ENCODE measurements at places on chromosomes 3 and 15. TPM values are rescaled to one million over a fixed set of nuclear protein-coding genes. Genes with fewer than 3 reads are reported as not detected.

Gene CMTM8
- 1.7 TPM for total RNA-seq

Gene CCR1
- total RNA-seq, result not detected

Gene LEO1
- 20.5 TPM for total RNA-seq

Gene SUSD5
- under 0.01 TPM for total RNA-seq

Gene GOLGA8Q
- total RNA-seq, result 0.64 TPM

Gene B3GALNT1
- 6.7 TPM for total RNA-seq

Gene ACTRT3
- total RNA-seq, result 1.9 TPM

Gene LTK
- total RNA-seq, result not detected

Gene PLSCR2
- total RNA-seq, result 0.21 TPM

Gene CLDN16
- 1.3 TPM for total RNA-seq

Gene AHSG
- not detected for total RNA-seq

Gene SPINK8
- total RNA-seq, result not detected

Gene CDHR4
- not detected for total RNA-seq

Gene GRAMD1C
- total RNA-seq, result 1.3 TPM

Gene SLCO2A1
- total RNA-seq, result not detected

Gene CCK
- 0.96 TPM for total RNA-seq

Gene ACY1
- total RNA-seq, result 84.0 TPM

Gene PARP15
- total RNA-seq, result not detected

Gene GABRA5
- total RNA-seq, result not detected

Gene IMPG2
- total RNA-seq, result under 0.01 TPM

Gene AMT
- 1.7 TPM for total RNA-seq

Gene GPR171
- not detected for total RNA-seq

Gene SLC12A1
- not detected for total RNA-seq

Gene MYH15
- total RNA-seq, result under 0.01 TPM

Gene CLRN1
- not detected for total RNA-seq

Gene NEIL1
- 13.7 TPM for total RNA-seq

Gene PLXND1
- 5.5 TPM for total RNA-seq

Gene LMLN
- total RNA-seq, result 5.3 TPM

Gene LRRC49
- total RNA-seq, result 12.5 TPM

Gene WNT5A
- total RNA-seq, result 3.6 TPM

Gene CCR3
- total RNA-seq, result not detected

Gene ADAMTSL3
- 1.9 TPM for total RNA-seq

Gene NMNAT3
- total RNA-seq, result 11.3 TPM

Gene DZIP1L
- 0.96 TPM for total RNA-seq

Gene ECE2
- under 0.01 TPM for total RNA-seq

Gene CCDC39
- total RNA-seq, result not detected

Gene OR5H15
- not detected for total RNA-seq

Gene CPNE4
- total RNA-seq, result 0.24 TPM

Gene FMN1
- total RNA-seq, result 0.48 TPM

Gene PLS1
- total RNA-seq, result 23.9 TPM

Gene SLC9C1
- 0.43 TPM for total RNA-seq

Gene PLA2G4E
- total RNA-seq, result 0.96 TPM

Gene DPPA4
- not detected for total RNA-seq

Gene CNTN4
- total RNA-seq, result 0.21 TPM

Gene DUOXA2
- total RNA-seq, result not detected

Gene MELTF
- total RNA-seq, result 4.0 TPM

Gene ROPN1
- total RNA-seq, result not detected

Gene TMEM87A
- total RNA-seq, result 170 TPM

Gene HERC2
- total RNA-seq, result 31.6 TPM

Gene SI
- total RNA-seq, result not detected

Gene MRAS
- 14.2 TPM for total RNA-seq

Gene SCG3
- total RNA-seq, result not detected

Gene PLAAT1
- total RNA-seq, result 0.85 TPM

Gene SIDT1
- total RNA-seq, result under 0.01 TPM

Gene IL17RC
- total RNA-seq, result 23.6 TPM

Gene SERPINI1
- 2.6 TPM for total RNA-seq

Gene ELP6
- 13.4 TPM for total RNA-seq

Data from tracheal epithelial cell (primary cell).